Activated T-helper 17 cell treated with anti-CD3 and anti-CD28 coated beads, Interleukin-2, amount 50 U/mL, for 72 hours (primary cell): ENCODE measurements at places on chromosomes 2 and 18.

GRCh38 chr2:69789772-69790600 lies 39.5 kb upstream of the GMCL1 start:
- no peak for ATAC-seq

- no peak for ATAC-seq
Observed at GRCh38 chr2:129074298-129074920, 755.7 kb upstream of the HS6ST1 start.

- ATAC-seq: peak; percentile 65
Observed at GRCh38 chr2:200302940-200303727, 3.4 kb upstream of the SPATS2L start.

GRCh38 chr2:159946326-159946999 lies 116.0 kb downstream of the PLA2R1 start:
- no peak for ATAC-seq

DNA sequence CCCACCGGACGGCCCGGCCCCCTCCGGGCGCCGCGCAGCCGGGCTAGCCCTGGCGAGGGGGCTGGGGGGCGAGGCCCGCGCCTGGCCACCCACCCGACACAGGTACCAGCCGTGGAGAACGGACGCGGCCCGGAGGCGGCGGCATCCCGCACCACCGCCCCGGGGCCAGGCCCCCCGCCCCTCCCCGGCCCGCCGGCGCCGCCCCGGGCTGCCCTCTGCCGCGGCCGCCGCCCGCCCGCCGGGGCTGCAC lies 405 bp downstream of the SOS1 start:
- ATAC-seq: peak; percentile 14

DNA sequence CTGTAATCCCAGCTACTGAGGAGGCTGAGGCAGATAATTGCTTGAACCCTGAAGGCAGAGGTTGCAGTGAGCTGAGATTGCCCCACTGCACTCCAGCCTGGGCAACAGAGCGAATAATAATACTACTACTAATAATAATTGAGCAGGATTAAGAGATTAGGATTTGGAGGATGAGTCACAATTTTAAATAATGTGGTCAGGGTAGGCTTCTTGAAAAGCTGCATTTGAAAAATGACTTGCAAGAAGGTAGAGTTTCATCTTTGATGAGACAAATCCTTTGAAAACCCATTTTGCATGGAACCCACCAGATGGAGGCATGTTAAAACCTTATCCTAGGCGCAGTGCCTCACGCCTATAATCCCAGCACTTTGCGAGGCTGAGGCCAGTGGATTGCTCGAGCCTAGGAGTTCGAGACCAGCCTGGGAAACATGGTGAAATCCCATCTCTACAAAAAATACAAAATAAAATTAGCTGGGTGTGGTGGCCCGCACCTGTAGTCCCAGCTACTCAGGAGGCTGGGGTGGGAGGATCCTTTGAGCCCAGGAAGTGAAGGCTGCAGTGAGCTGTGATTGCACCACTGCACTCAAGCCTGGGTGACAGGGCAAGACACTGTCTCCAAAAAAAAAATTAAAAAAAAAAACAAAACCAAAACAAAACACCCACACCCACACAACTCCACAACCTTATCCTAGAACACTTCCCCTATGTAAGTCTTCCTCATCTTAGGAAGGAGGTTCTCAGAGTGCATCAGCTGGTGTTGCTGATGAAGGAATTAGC lies 3.3 kb upstream of the ATP8B1 start:
- ATAC-seq: no peak

GRCh38 chr2:156837635-156838370 lies 401.6 kb downstream of the GPD2 start:
- no peak for ATAC-seq

GRCh38 chr18:58405107-58405898 lies 223.6 kb downstream of the ALPK2 start:
- no peak for ATAC-seq

DNA sequence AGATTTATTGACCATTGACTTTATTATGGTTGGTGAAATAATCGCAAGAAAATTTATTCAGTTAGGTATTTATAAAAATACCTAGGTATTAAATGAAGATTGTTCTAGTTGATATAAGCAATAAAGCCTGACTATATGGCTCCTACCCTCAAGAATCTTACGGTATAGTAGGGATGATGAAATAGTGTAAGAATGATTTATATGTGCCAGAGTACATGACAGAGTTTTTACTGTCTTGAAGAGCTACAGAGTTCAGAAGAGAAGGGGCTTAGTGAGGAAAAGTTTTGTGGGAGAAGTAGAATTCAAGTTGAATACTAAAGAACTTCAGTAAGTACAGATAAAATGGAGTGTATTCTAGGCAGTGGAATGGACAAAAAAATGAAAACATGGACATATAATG lies 9.7 kb downstream of the CREB1 start:
- ATAC-seq: no peak

DNA sequence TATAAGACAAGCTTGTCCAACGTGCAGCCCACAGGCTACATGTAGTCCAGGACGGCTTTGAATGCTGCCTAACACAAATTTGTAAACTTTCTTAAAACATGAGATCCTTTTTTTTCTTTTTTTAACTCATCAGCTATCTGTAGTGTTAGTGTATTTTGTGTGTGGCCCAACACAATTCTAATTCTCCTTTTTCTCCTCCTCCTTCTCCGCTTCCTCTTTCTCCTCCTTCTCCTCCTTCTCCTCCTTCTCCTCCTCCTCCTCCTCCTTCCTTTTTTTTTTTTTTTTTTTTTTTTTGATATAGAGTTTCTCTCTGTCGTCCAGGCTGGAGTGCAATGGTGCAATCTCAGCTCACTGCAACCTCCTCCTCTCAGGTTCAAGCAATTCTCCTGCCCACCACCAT lies 39.3 kb upstream of the GTF2A1L start:
- no peak for ATAC-seq

- ATAC-seq: no peak
Observed at GRCh38 chr2:233463586-233463985, 103.0 kb downstream of the USP40 start.

DNA sequence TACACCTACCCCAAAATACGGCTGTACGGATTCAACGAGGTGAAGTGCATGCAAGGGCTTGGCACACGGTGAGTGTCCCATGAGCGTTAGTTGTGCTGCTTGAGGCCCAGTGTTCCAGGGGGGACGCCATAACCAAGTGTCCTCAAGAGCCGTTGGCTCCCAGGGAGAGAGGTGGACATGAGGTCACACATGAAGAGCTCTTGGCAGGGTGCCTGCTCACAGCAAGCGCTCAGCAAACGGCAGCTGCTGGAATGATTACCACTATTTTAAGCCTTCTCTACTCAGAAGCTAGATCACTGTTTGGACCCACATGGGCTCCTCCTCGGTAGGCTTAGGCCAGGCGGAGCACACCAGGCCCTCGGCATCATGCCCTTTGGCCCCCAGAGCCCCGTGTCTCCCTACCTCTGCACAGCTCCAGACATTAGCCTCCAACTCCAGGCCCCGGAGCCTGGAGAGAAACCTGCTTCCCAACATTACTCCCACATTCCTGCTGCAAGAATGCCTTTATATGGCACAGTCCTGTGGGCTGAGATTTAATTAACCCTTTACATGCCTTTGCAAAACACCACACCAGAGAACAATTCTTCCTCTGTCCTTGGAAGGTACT lies 68.4 kb upstream of the PPP1CB start:
- no peak for ATAC-seq

- ATAC-seq: no peak
Observed at GRCh38 chr2:225009768-225010167, 32.5 kb downstream of the DOCK10 start.

- ATAC-seq: no peak
Observed at GRCh38 chr2:10495311-10495987, 47.3 kb upstream of the ODC1 start.

DNA sequence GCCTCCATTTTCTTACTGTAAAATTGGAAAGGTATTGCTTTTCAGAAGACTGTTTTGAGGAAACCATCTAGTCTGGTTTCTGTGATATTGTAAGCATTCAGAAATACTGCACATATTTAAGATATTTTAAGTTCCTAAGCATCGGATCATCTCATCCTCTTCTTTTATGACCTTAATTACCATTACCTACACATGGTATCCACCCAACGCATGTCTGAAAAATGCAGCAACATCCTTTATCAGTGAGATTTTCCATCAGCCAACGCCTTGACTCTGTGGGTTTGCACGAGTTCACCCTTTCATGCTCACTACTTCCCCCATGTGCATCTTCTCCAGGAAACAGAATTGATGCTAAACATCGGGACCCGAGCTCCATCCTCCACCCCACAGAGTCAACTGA lies 84.3 kb downstream of the COL4A4 start:
- no peak for ATAC-seq

GRCh38 chr2:102235491-102235890 lies 48.7 kb downstream of the IL1RL2 start:
- no peak for ATAC-seq

GRCh38 chr2:74205596-74205995 lies 7.2 kb downstream of the MTHFD2 start:
- peak; percentile 62 for ATAC-seq

GRCh38 chr2:39947294-39948015 lies 168.4 kb upstream of the THUMPD2 start:
- ATAC-seq: peak; percentile 40

DNA sequence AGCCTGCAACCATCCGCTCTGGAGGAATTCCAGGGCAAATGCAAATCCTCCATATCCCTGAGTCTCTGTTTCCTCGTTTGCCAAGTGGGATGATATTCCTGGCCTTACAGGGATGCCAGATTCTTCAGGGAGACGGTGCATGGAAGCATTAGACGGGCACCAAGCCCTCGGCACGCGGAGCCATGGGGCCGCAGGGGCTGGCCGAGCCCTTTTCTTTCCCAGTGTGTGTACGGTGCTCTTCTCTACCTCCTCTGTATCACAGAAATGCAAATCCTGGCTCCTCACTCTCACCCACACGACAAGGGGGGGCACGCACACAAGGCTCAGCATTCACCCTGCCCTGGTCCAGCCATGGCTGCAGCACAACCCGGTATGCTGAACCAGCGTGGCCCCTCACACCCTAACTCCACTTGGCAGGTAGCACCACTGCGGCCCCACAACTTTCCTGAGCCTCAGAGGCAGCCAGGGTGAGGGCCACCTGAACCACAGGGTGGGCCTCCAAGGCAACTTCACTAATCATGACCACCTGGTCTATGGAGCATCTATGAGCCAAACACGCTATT lies 64.1 kb upstream of the SALL3 start:
- ATAC-seq: no peak

DNA sequence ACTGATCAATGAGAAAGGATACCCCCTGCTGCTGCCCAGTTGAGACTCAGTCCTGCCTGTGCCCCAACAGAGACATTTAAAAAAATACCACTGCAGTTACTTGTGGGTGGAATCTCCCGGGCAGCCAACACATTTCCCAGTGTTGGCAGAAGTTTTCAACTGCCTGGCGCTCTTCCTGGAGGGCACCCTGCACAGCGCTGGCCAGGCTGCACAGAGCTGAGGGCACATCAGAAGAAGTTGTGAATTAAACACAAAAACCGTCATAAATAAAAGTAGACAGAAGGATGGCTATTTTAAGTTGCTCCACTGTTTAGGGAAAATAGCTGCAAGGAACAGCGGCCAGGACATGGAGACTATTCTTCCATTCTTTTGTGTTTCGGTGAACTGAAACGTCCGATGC lies 110.2 kb upstream of the THOC1 start:
- no peak for ATAC-seq

- no peak for ATAC-seq
Observed at GRCh38 chr2:163527381-163527780, 208.4 kb downstream of the FIGN start.

DNA sequence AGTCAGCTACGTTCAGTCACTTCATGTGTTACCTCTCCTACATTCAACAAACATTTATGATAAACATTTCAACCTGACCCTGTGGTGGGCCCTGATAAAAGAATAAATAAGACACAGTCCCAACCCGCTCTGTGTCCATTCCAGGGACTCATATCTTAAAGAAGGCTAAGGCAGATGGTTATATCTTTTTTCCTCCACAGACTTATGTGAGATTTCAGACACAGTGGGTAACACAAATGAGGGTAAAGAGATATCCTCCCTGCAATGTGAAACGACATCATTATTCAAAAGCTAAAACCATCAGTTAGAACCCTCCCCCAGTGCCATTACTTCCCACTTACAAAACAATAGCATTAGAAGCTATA lies 11.1 kb upstream of the HNRNPLL start:
- no peak for ATAC-seq

DNA sequence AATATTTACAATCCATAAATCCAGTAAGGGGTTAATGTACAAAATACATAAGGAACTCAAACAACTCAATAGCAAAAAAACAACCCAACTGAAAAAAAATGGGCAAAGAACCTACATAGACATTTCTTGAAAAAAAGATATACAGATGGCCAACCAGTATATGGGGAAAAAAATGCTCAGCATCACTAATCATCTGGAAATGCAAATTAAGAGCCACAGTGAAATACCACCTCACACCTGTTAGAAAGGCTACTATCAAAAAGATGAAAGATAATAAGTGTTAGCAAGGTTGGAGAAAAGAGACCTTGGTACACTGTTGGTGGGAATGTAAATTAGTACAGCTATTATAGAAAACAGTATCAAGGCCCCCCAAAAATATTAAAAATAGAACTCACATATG lies 14.6 kb downstream of the AP1S3 start:
- no peak for ATAC-seq

DNA sequence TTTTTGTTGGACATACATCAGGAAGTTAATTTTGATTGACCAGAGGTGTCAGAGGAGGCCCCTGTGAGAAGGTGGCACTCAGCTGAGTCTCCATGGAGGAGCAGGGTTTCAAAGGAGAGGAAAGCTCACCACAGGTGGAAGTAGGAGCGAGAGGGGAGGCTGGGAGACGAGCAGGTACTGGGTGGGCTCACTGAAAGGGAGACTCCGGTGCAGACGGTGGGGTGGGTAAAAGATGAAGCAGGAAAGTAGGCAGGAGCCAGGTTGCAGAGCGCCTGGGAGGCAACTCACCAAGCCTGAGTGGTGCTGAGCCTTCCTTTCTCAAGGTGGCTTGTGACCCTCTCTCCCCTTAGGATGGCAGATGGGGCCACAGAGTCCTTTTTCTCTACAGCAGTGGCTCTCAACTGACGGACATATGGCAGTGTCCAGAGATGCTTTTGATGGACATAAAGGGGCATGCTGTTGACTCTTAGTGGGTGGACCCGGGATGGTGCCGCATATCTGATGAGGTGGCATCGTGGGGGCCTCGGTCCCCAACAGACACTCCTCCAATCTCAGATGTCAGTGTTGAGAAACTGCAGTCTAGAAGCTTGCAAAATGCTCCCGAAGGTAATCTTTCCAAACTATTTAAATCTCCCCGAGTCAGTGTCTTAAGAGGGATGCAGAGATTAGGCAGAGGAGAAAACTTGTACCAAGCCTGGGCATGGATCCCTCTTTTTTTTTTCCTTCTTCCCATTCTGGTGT lies 64.0 kb downstream of the LPIN1 start:
- no peak for ATAC-seq

DNA sequence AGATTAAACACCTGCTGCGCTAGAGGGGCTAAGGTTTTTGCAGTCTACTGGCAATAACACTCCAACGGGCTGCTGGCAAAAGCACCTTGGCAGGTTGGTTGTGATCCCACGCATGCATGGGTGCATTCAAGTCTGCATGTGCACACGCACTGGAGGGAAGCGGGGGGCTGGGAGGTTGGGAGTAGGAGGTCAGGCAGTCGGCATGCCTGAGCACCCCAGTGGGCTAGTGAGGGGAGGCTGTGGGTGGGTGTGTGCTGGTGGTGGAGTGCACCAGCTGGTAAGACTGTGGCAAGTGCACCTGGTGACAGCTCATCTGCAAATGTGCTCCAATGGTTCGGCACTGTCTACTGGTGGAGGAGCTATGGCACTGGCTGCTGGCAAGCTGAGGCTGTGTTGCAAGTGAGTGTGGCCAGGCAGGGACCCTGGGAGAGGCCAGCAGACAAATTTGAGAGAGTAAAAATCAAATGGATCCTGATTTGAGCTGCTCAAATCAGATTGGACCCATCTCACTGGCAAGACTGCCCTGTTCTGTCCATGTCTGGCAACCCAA lies 460.6 kb upstream of the DSEL start:
- ATAC-seq: no peak
